ENCODE measurements at places on chromosomes 6 and 20.

- no peak for DNase-seq
Observed at GRCh38 chr6:16480763-16481560, 242.6 kb downstream of the GMPR start.

- no peak for DNase-seq
Observed at GRCh38 chr6:119308048-119308570, 41.5 kb downstream of the MAN1A1 start.

DNA sequence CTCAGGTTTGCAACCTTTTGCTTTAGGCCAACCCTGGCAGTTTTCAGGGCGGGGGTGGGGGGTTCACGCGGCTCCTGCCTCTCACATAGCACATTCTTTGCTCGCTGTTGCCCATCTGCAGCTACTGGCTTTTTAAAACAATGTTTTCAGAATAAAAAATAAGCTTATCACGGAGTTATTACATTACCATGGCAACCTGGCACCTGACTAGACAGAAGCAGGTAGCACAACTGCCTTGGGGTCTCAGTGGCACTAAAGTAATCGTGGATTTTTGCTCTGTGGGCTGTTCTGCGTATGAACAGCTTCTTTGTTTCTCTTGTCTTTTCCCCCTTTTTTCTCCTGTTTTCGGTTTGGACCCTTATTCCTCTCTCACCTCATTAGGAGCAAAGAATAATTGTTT lies 9.1 kb upstream of the MANBAL start:
- no peak for DNase-seq

- DNase-seq, result no peak
Observed at GRCh38 chr6:43509984-43510826, at the start of gene LRRC73. LRRC73 (minus strand) TSS chr6:43510346; CDS start chr6:43509785, 561 bp downstream.

- DNase-seq, result no peak
Observed at GRCh38 chr20:44501448-44501847, 20.4 kb downstream of the SERINC3 start.

DNA sequence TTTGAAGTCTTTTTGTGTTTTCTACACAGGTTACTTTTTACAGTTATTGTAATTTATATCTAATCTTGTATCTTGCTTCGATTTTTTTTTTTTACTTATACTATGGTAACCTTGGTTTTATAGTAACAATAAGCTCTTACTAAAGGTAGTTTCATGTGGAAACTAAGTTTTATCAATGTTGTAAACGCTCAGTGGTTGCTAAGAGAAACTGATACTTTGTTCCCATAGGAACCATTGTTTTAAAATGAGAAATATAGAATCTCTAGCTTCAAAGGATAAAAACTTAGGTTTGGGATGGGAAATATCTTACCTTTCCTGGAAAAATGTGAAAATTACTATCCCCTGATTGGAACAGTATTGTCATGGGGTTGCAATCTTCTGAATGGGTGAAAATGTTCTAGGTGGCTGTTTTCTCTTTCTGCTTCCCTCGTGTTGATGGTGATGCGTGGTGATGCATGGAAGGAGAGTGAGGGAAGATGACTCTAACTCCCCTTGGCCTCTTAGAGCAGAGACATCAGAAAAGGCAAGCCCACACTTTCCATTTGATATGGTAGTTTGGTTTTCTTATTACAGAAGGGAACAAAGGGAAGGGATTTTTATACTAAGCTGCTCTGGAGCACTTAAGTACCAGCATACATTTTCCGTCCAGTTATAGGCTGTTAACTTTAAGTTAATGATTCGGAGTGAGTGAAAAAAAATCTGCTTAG lies 23.5 kb upstream of the BACH2 start:
- DNase-seq, result no peak

- DNase-seq, result no peak
Observed at GRCh38 chr20:17782768-17783167, 83.0 kb downstream of the BANF2 start.

DNA sequence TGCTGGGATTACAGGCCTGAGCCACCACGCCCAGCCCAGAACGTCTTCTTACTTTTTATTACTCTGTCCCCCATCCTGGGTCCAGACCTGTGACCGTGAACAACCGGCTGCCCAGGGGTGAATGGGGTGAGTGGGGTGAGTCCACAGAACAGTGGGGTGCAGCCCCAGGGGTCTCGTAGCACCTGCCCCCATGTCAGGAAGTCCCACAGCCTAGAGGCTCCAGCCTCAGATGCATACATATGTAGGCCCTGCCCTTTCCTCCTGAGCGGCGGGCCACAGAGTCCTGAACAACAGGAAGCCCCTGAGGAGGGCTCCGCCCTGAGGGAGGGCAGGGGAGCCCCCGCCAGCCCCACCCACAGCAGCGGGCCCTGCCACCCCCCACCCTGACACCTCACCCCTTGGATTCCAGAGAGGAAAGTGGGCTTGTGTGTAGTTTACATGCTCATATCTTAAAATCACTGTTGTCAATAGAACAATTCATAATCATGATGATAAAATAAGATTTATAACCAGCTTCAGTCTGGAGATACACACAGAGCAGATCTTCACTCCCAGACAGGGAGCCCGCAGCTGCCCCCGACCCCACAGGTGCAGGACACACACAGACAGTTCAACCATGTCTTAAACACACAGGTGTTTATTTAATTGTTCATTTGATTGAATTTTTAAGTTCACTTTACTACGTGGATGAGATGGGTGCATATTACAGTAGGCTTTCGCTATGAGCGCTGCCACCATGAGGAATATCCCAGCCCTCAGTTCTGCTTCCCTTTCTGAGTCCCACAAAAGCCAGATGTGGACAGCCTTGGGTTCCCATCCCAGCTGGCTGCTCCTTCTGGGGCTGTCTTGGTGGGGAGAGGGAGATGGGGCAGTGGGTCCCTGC lies 12.4 kb upstream of the GMEB2 start:
- no peak for DNase-seq

- no peak for DNase-seq
Observed at GRCh38 chr6:162875070-162875469, 147.3 kb downstream of the PACRG start.

GRCh38 chr6:159998538-159998937 lies 29.7 kb downstream of the IGF2R start:
- DNase-seq, result no peak

DNA sequence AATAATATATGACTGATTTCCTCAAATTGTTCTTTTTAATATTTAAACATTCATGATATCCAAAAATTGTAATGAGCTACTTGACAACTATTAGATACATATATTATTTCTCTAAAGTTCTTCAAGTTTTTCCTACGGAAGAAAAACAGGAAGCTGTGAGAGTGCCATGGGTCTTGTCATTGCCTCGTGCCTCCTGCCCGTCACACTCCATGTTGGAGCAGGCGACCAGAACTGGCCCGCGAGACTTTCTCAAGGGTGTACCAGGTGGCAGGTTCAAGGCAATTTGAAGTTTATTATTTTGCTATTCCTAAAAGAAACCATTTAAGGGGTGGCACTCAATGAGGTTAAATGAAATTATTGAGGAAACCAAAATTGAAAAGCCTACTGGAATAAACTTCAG lies 337.2 kb downstream of the HACE1 start:
- no peak for DNase-seq

DNA sequence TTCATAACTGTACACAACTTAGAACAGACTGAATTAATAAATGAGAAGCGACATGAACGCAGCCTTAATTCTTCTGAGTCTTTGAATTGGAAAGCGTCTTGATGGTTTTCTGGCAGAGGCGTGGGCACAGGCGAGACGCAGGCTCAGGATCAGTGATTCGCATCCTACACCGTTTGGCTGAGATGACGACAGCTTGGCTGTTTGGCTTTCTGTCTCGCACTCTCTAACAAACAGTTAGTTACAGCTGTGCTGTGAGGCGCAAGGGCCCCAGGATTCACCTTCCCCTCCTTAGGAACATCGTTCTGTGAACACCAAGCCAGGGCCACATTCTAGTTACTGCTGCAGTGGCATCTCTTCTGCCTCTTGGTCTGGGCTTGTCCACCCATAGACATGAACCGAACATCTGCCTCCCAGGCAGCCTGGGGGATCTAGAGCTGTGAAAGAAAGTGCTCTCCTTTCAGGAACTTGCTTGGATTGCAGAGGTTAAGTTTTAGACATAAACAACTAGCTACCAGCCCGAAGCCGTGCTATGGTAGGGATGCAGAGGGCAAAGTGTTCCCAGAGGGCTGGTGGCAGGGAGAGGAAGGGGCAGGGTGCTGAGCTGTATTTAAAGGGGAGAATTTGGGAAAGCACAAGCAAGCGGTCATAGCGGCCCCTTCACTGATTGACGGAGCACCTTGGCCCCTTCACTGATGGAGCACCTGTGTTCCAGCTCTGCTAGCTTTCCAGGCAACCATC lies 49.6 kb downstream of the TCP11 start:
- no peak for DNase-seq

DNA sequence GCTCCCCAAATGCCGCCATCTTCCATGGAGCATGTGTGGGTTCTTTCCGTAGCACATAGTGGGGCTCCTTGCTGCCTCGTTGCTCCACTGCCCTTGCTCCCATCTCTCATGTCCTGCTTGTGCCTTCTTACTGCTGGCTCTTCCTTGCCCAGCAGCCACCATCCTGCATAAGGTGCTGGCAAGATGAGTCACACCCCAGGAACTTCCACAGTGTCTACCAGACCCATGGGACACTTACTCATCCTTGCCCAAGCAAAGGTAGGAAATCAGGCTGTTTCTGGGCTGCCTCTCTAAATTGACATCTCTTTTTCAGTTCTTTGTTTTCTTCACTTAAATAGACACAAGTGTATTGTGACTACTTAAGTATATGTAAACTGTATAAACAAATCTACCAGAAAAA lies 39.4 kb upstream of the RGS17 start:
- DNase-seq, result no peak

DNA sequence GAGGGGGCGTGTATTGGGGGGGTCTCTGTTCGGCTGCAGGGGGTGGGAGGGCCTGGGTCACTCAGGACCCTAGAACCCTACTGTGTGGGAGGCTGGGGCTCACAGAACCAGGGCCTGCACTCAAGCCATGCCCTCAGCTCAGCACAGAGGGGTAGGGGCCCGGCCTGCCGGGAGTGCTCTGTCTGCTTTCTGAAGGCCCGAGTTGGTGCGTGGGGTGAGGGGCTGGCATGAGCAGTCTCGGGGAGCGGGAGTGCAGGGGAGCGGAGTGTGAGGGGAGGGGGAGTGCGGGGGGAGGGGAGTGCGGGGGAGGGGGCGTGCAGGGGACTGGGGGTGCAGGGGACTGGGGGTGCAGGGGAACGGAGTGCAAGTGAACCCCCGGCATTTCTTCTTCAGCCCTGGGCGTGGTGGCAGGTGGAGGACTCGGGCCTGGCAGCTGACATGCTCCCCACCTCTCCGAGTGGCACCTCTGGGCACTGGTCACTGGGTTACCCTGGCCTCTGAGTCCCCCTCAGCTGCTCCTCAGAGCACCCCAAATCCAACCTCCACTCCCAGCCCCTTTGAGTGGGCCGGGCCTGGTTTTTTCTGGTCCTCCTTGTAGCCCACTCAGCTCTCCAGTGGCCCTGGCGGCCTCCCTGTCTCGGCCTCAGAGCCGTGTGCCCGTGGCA lies 1.0 kb downstream of the COL20A1 start:
- DNase-seq, result no peak

GRCh38 chr20:10565191-10565921 lies 108.4 kb downstream of the JAG1 start:
- DNase-seq, result no peak

GRCh38 chr20:50263831-50264230 lies 73.2 kb downstream of the CEBPB start:
- no peak for DNase-seq

DNA sequence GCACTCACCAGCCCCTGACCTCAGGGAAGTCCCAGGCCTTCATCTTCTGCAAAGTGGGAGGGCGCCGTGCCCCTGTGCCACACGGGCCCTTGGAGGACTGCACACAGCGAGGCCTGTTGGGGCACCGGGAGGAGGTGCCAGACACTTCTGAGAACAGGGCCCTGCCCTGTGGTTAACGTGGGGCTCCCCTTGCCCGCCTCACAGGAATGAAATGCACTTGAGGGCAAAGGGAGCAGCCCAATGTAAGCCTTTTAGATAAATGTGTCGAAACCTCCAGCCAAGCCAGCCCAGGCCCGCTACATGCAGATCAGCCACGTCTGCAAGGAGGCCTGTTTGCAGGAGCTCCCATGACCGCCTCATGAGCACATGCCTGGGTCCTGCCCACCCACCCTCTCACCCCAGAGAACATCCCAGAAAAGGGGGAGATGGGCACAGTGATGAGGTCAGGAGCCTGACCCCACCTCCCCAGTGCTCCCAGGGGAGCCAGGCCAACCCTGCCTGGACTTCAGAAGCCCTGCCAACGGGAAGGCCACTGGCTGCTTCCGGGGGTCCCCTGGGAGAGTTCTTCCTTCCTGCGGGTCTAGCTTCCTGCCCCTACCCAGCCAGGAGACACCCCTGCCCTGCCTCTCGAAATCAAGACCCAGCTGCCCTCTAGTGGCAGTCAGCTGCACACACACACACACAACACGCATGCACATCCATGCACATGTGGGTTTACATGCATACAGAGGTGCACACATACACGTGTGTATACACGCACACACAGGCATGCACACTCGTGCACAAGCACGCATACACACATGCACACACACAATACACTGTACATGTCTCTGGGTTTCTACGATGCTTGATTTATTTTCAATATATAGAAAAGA lies 178.7 kb downstream of the TAF4 start:
- DNase-seq, result peak; percentile 15

DNA sequence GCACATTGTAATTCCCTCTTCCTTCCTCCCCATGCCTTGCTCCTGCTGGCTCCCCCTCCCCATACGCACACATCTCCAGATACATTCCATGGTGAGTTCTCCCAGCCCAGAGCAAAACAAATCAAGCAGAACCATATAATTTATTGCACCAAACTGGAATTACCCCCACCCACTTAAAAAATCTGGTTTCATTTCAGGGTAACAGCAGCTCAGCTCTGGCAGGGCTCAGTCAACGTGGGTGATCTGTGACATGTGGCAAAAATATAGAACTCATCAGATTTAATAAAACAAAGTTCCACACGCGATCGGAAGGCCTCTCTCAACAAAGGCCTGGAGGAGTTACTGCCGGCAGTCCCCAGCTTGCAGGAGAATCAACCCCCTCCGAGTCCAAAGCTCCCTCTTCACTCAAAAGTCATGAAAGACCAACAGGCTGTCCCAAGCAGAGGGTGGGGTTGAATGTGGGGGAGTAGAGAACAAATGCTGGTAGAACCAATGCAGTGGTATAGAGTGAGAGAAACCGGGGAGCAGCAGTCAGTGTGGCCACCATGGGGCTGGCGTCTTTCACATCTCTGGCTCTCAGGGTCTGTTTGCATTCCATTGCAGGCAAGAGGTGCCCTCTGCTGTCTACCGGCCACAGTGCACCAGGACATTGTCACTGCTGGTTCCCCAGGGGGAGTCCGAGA lies 323.3 kb upstream of the NT5E start:
- peak; percentile 45 for DNase-seq

DNA sequence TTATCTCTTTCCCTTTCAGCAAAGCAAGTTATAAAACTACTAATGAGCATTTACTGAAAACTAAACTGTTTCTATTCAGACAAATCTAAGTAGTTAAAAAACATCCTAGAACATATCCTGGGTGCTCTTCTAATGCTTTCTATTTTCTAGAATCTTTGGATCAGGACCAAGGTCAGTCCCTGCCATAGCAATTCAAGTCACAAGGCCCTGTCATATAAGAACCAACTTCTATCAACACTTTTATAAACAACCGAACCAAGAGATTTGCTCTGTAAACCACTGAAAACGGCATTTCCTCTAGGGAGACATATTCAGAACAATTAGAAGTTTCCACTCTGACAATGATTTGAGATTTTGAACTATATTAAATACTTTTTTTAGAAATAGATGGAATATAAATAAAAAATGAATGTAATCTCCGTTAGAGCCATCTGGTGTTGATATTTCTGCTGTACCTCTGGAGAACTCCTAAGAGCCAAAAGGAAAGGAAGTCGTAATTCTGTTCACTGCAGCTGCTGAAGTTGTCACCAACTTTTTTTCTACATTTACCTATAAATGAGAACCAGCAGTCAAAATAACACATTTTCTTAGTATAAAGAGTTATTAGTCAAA lies 51.4 kb upstream of the LGSN start:
- DNase-seq, result no peak
